ENCODE measurements at places on chromosomes 7 and 10.

- DNase-seq, result peak; percentile 80
Observed at GRCh38 chr7:151759591-151760042, 117.3 kb downstream of the PRKAG2 start.

DNA sequence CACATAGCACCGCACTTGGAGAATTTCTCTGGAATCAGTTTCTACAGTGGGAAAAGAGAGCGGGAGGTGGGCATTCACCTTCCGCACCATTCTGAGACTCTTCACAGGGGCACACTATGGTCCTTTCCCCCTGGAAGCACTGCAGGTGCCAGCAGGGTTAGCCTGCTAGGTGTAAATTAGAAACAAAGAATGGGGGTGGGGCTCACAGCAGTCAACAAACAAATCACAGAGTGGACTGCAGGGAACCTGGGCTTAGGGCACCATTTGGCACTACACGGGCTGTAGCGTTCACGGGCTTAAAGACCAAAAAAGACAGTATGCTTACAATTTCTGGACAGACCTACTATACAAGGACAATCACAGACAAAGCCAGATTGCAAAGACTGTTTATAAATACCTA lies 8.0 kb upstream of the PKD1L1 start:
- DNase-seq, result peak; percentile 40

DNA sequence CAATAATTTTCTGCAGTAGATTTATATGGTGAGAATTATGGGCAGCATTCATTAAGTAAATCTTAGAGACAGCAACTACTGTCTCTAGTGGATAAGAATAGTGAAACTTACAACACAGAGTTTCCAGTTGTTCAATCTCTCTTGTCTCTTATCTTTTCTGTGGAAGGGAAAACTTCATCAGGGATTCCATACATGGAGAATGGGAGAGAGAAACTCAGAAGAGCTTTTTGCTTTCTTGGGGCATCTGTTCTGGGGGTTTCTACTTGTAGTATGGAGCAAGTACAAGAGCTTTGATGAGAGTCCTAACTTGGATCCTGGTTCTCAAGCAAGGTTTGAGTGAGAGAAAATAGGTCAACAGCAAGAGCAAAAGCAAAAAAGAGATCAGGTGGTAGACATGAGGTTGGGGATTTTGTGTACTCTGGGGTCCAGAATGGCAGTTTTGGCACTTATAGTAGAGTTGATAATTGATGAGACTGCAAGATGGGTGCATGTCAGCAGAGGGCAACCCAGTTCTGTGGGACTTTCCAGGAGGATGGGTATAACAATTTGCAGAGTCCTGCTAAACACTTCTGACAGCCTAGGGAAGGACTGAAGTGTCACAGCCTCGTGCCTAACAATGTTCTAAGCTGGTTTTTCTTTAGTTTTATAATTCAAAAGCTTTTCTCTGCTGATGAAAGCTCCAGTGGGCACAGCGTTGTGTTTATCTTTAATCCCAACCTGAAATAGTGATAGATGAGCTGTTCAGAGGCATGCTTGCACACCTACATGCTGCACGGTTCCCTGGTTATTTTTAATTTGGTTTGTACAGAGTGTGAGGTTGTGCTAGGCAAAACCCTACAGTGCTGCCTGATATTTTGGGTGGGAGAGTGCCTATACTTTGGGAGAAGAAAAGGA lies 32.0 kb upstream of the STRIP2 start:
- DNase-seq, result no peak

- DNase-seq, result peak; percentile 99
Observed at GRCh38 chr7:7554649-7555575, 11.8 kb upstream of the MIOS start.

DNA sequence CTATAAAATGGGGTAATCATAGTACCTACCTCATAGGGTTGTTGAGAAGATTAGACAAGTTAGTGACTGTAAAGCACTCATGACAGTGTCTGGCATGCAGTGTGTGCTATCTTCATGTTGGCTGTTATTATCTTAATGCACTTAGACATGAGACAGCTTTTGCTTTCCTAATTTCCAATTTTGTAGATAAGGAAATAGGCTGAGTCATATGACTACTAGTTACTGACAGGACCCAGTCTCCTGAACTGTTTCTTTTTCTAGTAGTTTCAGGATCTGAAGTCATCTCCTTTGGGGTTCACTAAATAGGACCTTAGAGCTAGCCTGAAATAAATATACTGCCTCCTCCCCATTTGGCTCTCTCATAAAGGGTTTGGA lies 74.2 kb downstream of the SNX10 start:
- DNase-seq, result no peak

DNA sequence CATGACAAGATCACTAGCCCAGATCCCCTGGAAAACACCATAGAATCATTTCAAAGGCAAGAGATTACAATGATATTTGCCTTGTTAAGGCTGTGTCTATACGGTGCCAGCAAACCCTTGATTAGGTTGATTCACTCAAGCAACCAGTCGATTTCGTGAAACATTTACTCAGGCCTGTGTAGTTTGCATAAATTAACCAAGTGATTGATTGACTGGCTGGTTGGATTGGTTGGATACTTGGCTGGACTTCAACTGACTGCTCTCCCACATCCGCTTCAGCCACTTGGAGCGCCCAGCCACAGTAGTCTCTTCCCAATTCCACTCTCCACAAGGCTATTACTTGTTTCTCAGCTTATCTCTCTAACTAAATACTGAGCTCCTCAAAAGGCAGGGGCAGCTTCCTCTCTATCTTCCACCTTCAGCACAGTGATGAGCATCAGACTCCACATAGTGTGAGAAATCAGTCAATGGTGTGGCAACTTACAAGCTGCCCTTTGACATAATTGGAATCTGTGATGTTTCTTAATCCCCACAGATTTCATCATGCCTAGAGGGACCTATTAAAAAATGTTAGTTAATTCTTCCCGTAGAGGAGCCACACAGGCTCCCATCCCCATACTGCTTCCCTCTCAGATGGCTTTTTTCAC lies 217.4 kb downstream of the GRM8 start:
- DNase-seq, result no peak

GRCh38 chr10:114081911-114082583 lies 38.4 kb downstream of the ADRB1 start:
- DNase-seq, result no peak

DNA sequence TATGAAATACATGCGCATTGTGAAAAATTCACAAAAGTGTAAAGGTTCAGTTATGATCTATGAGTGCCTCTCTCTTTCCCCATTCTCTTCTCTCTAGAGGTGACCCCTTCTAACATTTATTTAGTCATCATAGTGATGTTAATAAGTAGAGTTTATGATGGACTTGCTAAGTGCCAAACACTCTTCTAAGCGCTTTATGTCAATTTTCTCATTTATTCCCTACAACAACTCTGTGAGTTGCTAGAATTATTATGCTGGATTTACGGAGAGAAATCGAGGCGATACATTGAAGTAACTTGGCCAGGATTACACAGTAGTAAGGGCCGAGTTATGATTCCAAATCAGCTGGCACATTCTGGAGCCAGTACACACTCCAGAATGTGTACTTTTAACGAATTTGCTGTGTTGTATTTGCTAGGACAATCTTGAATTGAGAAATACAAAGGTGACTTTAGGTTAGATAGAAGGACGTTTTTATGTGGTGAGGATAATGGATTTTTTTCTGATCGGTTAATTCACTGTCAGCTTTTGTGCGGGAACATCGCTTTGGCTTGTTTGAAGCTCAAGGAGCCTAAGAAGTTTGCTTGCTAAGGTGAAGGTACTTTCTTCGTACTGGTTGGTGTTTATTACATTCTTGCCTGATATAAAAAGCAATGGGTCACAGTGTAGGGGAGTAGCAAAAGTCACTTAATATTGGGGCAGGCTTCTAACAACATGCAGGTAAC lies 1.4 kb downstream of the ATRNL1 start:
- DNase-seq, result no peak

DNA sequence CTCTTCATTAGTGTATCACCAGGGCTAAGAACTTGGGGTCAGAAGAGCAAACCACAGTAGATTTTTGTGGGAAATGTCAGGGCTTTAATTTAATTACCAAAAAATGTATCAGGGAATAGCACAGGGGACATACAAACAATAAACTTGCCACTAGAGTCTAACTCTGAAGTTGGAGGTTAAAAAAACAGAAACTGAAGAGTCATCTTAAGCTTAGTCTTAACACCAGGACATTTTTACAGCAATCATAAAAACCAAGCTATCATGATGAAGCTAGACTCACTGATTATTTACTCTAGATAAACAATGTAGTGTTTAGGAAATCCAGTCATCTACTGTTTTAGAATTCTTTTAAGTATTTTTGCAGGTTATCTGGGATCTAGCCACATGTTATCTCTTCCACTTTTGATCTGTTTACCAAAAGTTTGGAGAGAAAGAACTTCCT lies 48.4 kb upstream of the GLI3 start:
- DNase-seq, result no peak

- no peak for DNase-seq
Observed at GRCh38 chr10:3728563-3728962, 56.4 kb downstream of the KLF6 start.

DNA sequence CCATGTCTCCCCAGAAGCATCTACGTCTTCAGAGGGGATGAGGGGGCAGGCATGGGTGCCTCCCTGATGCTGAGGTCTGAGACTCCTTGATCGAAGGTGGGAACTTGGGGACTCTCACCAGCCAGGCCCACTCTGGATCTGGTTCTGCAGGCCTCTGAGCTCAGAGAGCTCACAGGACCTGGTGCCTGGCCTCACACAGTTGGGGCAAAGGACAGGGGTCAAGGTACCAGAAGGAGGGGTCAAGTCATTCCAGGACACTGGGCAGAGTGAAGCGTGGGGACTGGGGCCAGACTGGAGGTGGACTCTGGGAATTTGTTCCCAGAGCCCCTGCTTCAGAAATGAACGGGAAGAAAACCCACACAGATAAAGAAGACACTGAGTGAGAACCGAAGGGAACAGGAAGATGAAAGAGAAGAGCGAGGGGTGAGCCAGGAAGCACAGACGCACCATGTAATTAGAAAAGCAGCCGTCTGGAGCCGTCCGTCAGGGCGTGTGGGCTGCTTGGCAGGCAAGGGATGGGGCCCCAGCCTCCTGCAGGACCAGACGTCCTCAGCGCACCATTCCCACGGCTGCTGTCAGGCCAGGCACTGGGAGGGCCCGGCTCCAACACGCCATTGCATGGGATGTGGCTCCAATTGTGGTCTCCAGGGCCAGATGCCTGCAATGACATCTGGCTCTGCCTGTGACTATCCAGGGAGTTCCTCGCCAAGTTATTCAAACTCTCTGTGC lies 47.7 kb downstream of the ZCCHC24 start:
- no peak for DNase-seq

All from COR-L47 (cell line).